ENCODE measurements at places on chromosomes 12 and 14.
A peak's percentile ranks its signal among the peaks of the same experiment; 100 is the strongest.

- no peak for DNase-seq
Observed at GRCh38 chr12:76899522-76899921, 20.7 kb upstream of the CSRP2 start.

DNA sequence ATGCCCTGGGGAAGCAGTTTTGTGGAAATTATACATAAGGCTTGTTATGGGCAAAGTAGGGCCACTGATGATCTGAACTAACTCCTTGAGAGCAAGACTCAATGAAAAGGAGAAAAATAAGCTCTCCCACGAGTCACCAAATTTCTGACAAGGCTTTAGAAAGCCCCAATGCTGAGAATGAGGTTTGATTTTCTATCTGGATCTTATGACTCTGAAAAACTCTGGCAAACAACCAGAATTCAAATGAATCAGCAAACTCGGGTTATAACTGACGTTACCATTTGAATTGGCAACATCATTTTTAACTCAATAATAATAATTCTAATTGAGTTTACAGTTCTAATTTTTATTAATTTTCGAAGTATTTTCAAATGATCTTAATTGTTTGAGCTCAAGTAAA lies 79.1 kb downstream of the KCNK10 start:
- DNase-seq: no peak

- no peak for DNase-seq
Observed at GRCh38 chr12:116196752-116197718, 80.5 kb downstream of the MED13L start.

DNA sequence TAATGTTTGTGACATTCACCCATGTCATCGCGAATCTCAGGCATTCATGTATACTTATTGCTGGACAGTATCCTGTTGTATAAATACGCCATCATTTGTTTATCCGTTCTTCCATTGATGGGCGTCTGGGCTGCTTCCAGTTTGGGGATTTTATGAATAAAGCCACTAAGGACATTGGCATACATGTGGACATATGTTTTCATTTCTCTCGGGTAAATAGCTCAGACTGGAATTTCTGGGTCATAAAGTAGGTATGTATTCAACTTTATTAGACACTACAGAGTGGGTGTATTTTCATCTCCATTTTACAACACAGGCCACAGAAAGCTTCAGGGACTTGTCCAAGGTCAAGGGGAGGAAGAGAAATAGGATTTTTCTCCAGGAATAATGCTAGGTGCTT lies 48.9 kb downstream of the HRK start:
- DNase-seq: no peak

DNA sequence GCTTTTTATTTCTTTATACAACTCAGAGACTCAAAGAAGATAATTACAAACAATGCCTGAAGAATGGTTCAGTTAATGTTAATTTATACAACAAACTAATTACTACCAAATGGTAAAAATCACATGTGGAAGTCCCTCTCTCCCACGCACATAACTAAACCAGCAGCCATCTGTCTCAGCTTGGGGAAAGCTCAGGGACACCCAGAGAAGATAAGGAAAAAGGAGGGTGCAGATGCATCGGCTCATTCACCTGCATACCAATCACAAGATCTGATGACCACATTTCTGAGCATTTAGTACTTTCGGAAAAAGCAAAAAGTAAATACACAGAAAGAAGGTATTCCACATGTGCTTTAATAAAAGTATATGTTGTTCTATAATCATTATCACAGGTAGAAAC lies 136.3 kb downstream of the SOX5 start:
- no peak for DNase-seq

DNA sequence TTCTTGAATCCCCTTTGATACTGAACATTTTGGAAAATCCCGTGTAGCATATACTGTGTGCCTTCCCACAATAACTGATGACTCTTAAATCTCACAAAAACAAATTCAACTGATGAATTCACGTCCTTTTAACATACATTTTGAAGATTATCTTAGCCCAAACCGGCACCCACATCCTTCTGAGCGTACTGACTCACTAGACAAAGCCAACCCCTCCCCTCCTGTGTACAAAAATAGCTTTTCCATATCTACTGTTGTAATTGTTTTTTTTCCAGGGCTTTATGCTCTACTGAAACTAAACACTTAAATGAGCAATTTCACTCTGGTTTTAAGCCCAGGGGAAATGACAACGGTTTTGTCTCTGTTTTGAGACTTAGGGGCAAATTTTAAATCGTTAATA lies 109.4 kb upstream of the ATF7IP start:
- DNase-seq: no peak

DNA sequence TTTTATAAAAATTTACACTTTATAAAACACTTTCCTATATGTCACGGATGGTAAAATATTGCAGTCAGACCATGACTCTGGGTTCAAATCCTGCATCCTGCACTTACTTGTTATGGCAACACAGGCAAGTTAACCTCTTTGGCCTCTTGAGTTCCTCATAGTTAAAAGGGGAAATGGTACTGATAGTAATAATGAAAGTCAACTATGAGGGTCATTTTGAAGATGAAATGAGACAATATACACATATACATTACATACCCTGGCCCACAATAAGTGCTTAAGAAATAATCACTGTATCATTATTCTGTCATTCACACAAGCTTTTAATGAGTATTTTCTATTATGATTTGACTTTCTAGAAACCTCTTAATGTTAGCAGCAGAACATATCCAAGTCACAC lies 64.4 kb downstream of the C12orf42 start:
- DNase-seq: no peak

DNA sequence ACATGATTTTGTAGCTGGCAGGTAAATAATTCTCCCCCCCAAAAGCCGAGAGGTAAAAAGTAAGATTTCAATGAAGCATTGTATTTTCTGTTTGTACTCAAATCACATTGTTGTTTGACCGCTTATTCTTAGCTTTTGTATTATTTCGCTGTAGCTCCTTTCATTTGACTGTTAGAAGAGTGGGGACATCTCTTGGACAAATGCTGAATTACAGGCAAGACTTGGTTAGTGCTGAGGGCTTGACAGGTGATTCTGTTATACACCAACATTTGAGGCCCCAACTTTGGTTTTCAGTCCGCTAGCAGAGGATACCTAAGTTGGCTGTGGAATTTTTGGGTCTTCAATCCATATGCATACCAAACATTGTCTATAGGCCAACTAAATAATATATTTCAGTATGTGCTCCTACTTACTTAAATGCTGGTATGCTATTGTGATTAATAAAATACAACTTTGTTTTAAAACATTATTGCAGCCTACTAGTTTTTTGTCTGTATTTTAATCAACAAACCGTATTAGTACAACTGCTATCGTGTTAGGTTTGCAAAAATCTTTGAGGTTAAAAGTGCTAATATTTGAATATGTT lies 102.2 kb downstream of the ERC1 start:
- DNase-seq: peak; percentile 2

DNA sequence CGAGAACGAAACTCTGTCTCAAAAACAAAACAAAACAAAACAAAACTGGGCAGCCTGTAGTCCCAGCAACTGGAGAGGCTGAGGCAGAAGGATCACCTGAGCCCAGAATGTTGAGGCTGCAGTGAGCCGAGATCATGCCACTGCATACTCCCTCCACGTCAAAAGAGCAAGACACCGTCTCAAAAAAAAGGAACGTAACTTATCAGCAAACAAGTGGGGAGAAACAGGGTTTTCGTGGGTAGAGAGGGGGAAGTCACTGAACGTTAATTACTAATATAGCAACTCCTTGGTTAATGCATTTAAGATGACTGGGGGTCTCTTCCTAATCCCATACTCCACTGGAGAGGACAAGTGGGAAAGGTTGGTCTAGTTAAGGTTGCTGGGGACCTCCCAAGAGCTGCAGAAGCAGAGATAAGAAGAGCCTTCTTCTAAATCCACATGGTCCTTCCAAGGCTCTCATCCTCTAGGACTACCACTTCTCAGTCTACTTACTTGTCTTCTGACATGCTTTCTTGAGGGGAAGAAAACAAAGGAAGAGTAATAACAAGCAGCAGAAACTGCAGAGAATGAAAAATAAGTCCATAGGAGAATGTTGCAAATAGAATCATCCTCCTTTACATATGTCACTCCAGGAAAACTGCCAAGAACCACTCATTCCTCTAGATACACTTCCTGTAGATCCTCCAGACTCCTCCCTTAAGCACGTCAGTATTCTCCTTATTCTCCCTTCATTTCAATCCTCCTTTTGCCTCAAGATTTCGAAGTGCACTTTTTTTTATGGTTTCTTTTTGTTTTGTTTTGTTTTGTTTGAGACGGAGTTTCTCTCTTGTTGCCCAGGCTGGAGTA lies 5.8 kb downstream of the NUMB start:
- DNase-seq: no peak

- DNase-seq: no peak
Observed at GRCh38 chr14:59439256-59439965, 25.8 kb downstream of the GPR135 start.

GRCh38 chr12:64691795-64692583 lies 67.2 kb downstream of the GNS start:
- peak; percentile 70 for DNase-seq

- no peak for DNase-seq
Observed at GRCh38 chr12:99766408-99766807, 118.9 kb downstream of the GARIN6 start.

DNA sequence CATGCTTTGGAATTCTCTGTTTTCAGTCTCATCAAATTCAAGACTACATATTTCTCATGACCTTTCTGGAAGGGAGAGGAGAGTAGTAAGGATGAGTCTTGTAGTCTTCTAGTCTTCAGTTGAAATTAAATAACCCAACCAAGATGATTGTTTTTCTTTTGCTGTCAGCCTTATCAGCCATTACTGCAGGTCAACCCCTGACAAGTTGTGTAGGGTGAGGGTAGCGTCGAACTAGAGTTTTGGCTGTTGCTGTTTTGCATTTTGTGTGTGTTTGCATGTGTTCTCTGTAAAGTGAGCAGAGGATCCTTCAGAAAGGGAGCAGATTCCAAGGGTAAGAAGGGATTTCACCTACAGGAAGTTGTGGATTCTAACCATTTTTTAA lies 28.4 kb downstream of the DIP2B start:
- DNase-seq: no peak

DNA sequence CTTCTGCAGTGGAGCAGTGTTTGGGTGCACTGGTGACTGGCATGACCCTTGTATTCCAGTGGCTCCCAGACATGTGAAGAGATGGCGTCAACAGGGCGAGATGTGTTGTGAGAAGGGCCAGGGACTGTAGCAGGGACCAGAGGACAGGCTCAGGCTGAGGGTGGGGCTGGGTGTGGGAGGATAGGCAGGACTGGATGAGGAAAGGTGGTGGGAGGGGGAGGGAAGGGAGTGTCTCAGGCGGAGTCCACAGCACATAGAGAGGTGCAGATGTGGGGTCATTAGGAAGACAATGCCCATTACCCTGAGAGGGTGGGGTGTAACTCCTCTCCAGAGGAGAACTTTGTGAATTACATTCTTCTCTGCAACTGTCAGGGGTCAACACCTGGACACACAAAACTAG lies 78.5 kb downstream of the DICER1 start:
- DNase-seq: no peak
